HAP-1 (cell line): ENCODE measurements at places on chromosomes 4 and X.

- DNase-seq = no peak
Measured at GRCh38 chrX:117610806-117611205, 505.8 kb downstream of the KLHL13 start.

DNA sequence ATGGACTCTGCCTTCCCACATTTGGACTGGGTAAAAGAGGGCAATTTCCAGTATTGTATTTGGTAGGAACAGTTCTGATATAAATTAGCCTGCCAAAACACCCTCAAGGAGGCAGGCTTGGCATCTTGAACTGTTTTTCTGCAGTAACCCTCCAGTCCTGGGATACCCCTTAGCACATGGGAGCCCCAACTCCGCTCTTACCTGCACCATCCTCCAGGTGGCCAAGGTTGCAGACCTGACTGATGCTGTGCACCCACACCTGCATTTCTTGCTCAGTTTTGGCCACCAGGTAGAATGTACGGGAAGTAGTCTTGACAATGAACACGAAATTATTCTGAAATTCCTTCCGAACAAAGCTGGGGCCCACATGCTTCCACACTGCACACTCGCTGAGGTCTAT lies 35.1 kb downstream of the GAB3 start:
- no peak for DNase-seq

DNA sequence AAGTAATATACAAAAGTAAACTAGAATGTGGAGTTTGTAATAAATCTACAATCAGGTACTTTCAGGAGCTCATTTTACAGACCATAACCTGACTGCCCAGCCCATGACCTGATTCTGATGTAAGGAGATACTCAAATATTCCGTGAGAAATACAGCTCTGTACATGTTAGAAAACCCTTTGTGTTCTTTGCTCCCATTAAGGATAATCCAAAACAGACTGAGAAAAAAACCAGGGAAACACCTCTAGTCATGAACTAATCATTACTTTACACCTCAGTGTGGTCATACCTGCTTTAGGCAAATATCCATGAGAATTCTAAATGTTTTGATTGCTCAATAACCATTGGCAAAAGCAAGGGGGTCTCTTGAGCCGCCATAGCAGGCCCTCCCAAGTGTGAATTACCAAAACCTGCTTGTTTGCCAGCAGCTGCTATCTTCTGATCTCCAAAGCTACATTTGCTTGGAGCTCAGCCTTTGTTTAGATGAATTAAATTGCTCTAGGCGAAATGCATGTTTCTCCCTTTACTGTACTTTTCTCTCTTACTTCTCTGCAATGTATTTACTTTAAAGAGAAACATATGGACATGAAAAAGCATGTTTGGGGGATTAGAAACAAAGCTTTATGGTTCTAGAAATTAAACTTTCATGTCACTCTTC lies 79.1 kb downstream of the ANKRD50 start:
- DNase-seq = peak; percentile 53

- no peak for DNase-seq
Measured at GRCh38 chr4:184899261-184900134, 73.7 kb upstream of the ACSL1 start.

DNA sequence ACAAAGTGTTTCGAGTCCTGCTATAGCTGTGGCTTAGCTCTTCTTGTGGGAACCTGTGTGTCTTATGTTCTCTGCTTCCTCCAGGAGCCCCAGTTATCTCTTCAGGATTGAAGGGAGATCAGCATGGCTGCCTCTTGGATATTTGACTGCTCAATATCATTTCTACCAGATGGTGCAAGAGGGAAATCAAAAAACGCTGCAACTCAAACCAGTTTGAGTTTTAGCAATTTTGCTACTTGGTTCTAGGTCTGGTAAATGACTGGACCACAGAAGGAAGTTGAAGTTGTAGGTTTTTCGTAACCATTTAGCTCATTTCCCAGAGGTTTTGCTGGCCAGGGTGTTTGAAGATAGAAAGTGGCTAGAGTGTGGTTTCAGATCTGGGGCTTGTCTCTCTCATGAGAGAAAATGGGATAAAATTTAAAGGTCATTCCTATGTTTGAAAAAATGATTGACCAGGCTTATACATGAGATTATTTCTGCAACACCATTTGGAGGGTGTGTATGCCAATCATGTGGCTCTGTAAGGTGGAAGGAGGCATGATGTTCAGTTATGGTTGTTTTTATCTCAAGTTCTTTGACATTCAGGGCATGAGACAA lies 210.4 kb downstream of the SPRY1 start:
- DNase-seq = no peak

- DNase-seq = peak; percentile 42
Measured at GRCh38 chr4:15779306-15779705, 1.2 kb downstream of the CD38 start.

GRCh38 chrX:154401045-154401799 lies 3.0 kb downstream of the RPL10 start:
- DNase-seq = peak; percentile 58

- no peak for DNase-seq
Measured at GRCh38 chr4:130812117-130812765, 1716.3 kb downstream of the C4orf33 start.

DNA sequence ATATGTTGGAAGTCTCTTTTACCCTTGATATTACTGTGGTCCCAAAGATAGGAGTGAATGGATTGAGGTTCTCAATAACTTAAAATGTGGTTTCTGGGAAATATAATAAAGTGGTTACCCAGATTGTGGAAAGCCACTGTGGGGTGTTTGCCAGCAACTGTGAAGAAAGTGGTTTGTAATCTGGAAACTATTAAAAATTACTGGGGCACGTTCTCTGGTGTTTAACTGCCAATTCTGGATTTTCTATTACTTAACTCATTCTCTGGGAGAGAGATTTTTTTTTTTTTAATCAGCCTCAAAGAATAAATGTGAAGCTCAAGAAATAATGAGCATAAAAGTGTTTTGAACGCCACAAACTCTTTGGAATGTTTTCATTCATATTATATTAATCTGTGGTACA lies 4.9 kb upstream of the CXCL6 start:
- DNase-seq = no peak

DNA sequence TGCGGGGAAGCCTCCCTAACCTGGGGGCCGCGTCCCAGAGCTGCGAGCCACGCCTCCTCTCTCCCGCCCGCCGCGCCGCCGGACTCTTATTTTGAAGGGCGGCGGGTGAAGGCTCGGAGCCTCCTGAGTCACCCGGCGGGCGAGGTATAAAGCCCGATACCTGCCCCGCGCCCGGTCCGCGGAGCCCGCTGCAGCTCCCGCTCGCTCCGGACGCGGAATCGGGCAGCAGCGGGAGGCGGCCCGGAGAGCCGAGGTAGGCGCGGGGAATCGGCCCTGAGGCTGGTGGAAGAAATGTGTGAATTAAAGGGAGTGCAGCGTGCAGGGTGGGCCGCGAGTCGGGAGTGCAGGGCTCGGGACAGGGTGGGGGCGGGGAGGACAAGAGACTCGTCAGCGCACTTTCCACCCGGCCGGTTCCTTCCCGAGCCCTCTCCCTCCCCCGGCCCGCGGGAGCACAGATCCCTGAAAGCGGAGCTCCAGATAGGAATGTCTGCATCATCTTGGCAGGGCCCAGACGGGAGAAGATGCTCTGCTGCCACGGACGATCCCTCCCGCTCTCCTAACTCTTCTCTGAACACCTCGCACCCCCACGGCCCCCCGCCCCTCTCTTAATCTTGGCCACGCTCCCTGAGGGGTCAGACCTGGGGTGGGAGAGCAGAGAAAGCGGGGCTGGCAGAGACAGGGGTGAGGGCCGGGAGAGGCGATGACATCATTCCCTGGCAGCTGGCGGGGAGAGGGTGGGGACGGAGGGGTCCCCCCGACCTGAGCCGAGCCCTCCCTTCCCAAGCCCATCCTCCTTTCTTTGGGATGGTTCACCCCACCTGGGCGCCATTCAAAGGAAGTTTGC lies 177.9 kb downstream of the CBR4 start:
- peak; percentile 82 for DNase-seq

DNA sequence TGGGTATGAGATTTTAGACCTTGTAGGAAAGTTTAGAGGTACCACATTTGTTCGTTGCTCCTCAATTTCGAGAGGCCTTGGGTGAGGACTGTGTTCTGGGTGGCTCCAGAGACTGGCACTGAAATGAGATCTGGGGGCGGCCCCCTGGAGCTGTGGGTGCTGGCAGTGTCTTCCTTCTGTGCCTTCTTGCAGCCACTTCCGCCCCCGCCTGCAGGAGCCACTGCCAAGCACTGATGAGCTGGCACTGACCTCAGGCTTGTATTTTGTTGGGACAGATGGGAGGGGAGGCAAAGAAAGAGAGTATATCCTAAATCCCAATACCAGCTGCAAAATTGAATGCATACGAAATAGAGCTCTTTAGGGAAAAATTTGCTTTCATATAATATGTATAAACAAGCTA lies 64.5 kb upstream of the CLDN34 start:
- DNase-seq = no peak

- no peak for DNase-seq
Measured at GRCh38 chrX:131543774-131544173, at the start of gene OR13H1. OR13H1 (plus strand) TSS chrX:131544074; CDS start chrX:131544074, 0 bp downstream.

GRCh38 chrX:50877310-50877709 lies 33.2 kb upstream of the BMP15 start:
- no peak for DNase-seq

- DNase-seq = no peak
Measured at GRCh38 chr4:181971973-181972372, 271.2 kb upstream of the TENM3 start.

GRCh38 chrX:115364670-115365069 lies 75.2 kb downstream of the LUZP4 start:
- DNase-seq = peak; percentile 43

GRCh38 chrX:30141966-30142365 lies 73.4 kb upstream of the MAGEB2 start:
- peak; percentile 71 for DNase-seq

GRCh38 chr4:108156391-108156790 lies 12.3 kb downstream of the LEF1 start:
- no peak for DNase-seq

- DNase-seq = no peak
Measured at GRCh38 chrX:48559636-48560035, 14.6 kb upstream of the RBM3 start.

DNA sequence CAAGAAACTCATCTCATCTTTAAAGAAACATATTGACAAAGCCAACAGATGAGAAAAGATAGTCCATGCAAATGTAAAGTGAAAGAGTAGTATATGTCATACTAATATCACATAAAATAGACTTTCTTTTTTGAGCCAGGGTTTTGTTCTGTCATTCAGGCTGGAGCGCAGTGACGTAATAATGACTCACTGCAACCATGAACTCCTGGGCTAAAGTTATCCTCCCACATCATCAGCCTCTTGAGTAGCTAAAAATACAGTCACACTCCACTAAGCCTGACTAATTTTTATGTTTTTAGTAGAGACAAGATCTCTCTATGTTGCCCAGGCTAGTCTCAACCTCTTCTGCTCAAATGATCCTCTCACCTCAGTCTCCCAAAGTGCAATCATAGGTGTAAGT lies 51.8 kb upstream of the TRAM1L1 start:
- DNase-seq = no peak

DNA sequence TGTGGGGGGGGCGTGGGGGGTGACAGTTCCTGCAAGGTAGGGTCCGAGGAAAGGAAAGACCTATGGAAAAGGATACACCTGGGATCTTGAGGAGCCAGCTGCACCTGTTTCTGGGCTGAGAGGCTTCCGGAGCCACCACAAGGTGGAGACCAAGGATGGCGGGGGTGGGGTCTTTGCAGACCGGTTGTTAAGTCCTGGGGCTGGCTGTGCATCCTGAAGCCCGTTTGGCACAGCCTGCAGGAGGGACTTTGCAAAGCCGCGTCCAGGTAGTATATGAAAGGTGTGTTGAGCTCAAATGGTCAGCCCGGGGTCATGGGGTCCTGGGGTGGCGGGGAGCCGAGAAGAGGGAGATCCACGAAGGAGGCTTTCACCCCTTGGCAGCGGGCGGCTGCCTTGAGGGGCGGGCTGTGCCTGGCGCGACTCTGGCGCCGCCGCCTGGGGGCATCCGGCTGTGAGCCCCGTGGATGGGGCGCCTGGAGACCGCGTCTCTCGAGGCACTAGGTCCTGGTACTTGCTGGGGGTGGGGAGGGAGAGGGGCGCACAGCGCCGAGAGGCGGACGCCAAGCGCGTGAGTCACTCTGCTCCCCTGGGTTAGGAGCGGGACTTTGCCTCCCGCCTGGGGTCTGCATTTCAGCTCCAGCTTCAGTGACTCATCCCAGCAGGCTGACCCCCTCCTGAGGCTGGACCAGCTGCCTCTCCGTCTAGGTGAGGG lies 58.2 kb upstream of the DYNLT3 start:
- peak; percentile 27 for DNase-seq

- DNase-seq = no peak
Measured at GRCh38 chrX:53654376-53654775, 32.1 kb downstream of the HUWE1 start.

GRCh38 chrX:136778020-136778419 lies 2.7 kb downstream of the ARHGEF6 start:
- no peak for DNase-seq

GRCh38 chr4:137692205-137692604 lies 159.9 kb upstream of the PCDH18 start:
- DNase-seq = no peak

GRCh38 chr4:165555302-165555701 lies 176.5 kb downstream of the CPE start:
- DNase-seq = no peak

DNA sequence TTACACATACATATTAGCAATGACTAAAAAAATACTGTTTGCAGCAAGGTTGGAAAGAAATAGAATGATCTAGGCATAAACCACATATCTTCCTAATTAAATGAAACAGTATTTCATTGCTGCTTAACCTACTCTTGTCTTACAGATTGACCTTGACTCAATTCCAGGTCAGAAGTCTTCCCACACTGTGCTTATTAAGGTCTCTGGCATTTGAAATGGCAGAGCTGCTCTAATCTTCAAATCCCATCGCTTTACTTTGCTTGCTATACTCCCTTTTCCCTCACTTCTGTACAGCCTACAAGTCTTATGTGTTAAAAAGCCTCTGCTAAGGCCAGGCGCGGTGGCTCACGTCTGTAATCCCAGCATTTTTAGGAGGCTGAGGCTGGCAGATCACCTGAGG lies 424.5 kb downstream of the RPA4 start:
- no peak for DNase-seq

- peak; percentile 71 for DNase-seq
Measured at GRCh38 chrX:115913575-115913974, 257.0 kb upstream of the AGTR2 start.

DNA sequence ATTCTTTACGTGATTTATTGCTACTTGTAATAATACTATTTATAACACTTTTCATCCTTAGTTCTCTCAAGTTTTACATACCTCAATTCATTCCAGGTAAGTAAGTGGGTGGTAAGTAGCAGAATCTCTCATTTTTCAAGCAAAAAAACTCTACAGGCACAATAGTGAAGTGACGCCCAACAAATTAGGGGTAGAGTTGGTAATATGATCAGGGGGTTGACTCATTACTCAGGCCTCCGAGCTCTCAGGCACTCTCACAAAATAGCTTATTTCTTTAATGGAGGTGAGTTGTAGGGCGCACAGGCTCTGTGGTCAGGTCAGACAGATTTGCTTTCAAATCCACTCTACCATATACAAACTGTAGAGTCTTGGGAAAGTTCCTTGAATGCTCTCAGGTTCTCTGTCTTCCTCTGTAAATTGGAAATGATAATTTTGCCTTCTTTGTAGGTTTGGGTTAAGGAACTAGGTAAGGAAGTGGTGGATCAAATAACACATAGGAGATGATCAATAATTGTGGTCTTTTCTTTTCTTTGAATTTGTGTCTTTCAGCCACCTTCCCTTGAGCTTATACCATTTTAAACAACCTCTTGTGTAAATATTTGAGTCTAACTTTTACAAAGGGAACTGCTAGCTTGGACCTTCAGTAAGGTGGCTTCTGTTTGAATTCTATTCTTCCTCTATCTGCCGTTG lies 134.9 kb upstream of the LEF1 start:
- no peak for DNase-seq
